ENCODE measurements at places on chromosomes 4 and X. TPM values are rescaled to one million over a fixed set of nuclear protein-coding genes. Genes with fewer than 3 reads are reported as not detected.

The TLR8 gene
- total RNA-seq, result under 0.01 TPM

The XKRX gene
- not detected for total RNA-seq

The MMAA gene
- total RNA-seq, result 8.9 TPM

The TRAPPC11 gene
- total RNA-seq, result 72.5 TPM

The FAM114A1 gene
- total RNA-seq, result 8.4 TPM

The SHROOM2 gene
- 17.9 TPM for total RNA-seq

The CYSLTR1 gene
- total RNA-seq, result 0.74 TPM

The PLXNB3 gene
- 2.2 TPM for total RNA-seq

The KLF8 gene
- total RNA-seq, result 19.4 TPM

The TAPT1 gene
- total RNA-seq, result 80.4 TPM

The FAM9C gene
- under 0.01 TPM for total RNA-seq

The EVC gene
- 4.4 TPM for total RNA-seq

The MAGEE2 gene
- 3.2 TPM for total RNA-seq

The STARD8 gene
- total RNA-seq, result 2.5 TPM

The SCRG1 gene
- total RNA-seq, result 3.0 TPM

The UGT2B11 gene
- total RNA-seq, result under 0.01 TPM

The FAT1 gene
- 32.7 TPM for total RNA-seq

The NDST4 gene
- total RNA-seq, result 2.0 TPM

The TRPC5OS gene
- not detected for total RNA-seq

The PCSK1N gene
- 79.4 TPM for total RNA-seq

The ADH4 gene
- not detected for total RNA-seq

The SLITRK4 gene
- total RNA-seq, result 36.9 TPM

The DNAAF6 gene
- total RNA-seq, result not detected

All from temporal lobe (tissue), 4 donors.